ENCODE measurements at places on chromosomes 3 and 15.

GRCh38 chr3:58528629-58529028 is 8.4 kb downstream of the ACOX2 start:
- no peak for DNase-seq

GRCh38 chr15:70250208-70251201 is 152.8 kb upstream of the TLE3 start:
- no peak for DNase-seq

GRCh38 chr3:58697561-58697960 is 31.0 kb upstream of the FAM3D start:
- no peak for DNase-seq

- DNase-seq = no peak
Measured at GRCh38 chr3:29335438-29335837, 54.6 kb downstream of the RBMS3 start.

DNA sequence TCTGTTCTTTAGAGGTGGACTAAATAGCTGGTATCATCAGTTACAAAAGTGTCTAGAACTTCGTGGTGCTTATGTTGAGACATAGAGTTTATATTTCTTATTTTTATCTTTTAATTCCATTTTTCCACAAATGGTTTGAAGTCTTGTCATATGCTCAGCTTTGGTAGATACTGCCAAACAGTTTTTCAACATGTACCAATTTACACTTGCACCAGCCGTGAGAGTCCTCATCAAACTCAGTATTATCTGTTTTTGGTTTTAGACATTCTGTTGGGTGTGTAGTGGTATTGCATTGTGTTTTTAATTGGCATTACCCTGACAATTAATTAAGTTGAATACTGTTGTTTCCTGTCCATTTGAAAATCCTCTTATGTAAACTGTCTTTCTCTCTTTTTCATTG is 16.7 kb downstream of the ISLR2 start:
- DNase-seq = no peak

GRCh38 chr3:123411340-123412040 is 37.4 kb downstream of the ADCY5 start:
- DNase-seq = no peak

DNA sequence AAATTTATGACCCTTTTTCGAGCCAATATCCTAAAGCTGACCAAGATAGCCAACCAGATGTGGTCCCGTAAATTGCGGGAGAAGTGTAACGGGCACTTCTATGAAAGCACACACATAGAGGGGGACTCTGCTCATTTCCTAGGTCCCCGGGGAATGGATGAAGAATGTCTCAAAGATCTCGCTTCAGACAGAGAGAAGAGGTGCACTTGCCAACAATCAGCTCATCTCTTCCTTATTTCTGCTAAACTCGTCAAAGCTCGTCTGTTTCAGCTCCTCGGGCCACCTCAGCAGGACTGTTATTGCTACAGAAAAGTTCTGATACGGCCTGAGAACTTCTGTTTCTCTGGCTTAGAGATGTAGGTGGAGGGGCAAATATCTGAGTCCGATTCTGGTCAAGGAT is 71.8 kb downstream of the TM2D3 start:
- no peak for DNase-seq

GRCh38 chr15:53525894-53526293 is 233.6 kb downstream of the WDR72 start:
- no peak for DNase-seq

DNA sequence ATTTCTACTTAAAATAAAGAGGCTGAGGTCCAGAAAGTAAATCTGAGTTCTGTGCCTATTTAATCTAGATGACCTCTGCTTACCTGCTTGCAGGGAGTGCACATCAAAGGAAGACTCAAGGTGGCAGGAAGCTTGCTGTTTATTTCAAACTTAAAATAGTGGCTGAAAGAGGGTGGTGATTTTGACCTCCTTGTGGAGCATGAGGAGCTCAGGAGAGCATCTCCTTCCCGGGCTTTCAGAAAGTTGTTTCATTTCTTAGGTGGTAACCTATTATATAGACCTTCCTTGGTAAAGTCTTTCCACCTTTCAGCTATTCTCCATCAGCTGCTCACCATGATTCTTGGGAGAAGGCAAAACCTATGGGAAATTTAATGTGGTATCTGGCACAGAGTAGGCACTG is 494 bp downstream of the GCSAM start:
- no peak for DNase-seq

DNA sequence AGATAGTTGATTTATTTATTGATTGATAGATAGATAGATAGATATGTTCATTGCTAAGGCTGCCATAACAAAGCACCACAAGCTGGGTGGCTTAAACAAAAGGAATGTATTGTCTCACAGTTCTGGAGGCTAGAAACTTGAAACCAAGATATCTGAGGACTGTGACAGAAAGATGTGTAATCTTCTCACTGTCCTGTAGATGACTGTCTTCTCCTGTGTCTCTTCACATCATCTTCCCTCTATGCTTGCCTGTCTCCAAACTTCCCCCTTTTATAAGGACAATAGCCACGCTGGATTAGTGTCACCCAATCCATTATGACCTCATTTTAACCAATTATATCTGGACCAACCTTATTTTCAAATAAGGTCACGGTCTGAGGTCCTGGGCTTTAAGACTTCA is 40.9 kb downstream of the GNB4 start:
- DNase-seq = no peak

DNA sequence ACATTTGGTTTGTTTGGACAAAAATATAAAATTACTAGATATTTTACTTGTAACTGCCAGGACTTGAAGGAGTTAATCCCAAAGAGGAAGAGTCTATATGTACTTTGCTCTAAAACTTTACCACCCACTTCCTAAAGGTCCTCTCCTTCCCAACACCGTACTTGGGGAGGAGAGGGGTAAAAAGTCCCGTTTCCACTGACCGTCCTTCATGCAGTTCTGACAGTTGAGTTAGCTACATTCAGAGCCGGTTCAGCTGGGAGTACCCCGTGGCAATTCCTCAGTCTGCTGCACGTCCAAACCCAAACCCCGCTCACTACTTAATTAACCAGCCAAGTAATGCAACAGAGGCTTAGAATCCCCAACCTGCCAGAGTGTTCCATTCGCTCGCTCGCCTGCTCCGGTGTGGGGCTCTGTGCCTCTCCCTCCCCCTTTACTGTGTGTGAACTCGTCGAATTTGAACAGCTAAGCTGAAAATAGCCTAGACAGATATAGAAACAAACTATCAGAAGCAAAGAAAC is 519.7 kb downstream of the FOXP1 start:
- DNase-seq = peak; percentile 53
